Activated T-cell treated with anti-CD3 and anti-CD28 coated beads, Interleukin-2, amount 50 U/mL, for 4 hours (primary cell): ENCODE measurements at places on chromosomes 12 and 14. TPM values are rescaled to one million over a fixed set of nuclear protein-coding genes. Genes with fewer than 3 reads are reported as not detected.

Gene TRPV4
- total RNA-seq, result not detected

Gene EML5
- 3.6 TPM for total RNA-seq

Gene ACTN1
- 77.1 TPM for total RNA-seq

Gene ESYT1
- 95.9 TPM for total RNA-seq

Gene ANAPC5
- 152 TPM for total RNA-seq

Gene BMAL2
- 3.8 TPM for total RNA-seq

Gene HOXC13
- total RNA-seq, result not detected

Gene ALG10B
- total RNA-seq, result 10.2 TPM

Gene SDR9C7
- not detected for total RNA-seq

Gene BDKRB2
- total RNA-seq, result not detected

Gene SCN8A
- total RNA-seq, result 0.45 TPM

Gene RFX4
- total RNA-seq, result not detected

Gene FOS
- 18.1 TPM for total RNA-seq
